ENCODE measurements at places on chromosomes 12 and 14.

- DNase-seq = no peak
Observed at GRCh38 chr12:89319606-89320005, 32.7 kb downstream of the DUSP6 start.

- DNase-seq = no peak
Observed at GRCh38 chr14:88243946-88244345, 79.1 kb downstream of the KCNK10 start.

DNA sequence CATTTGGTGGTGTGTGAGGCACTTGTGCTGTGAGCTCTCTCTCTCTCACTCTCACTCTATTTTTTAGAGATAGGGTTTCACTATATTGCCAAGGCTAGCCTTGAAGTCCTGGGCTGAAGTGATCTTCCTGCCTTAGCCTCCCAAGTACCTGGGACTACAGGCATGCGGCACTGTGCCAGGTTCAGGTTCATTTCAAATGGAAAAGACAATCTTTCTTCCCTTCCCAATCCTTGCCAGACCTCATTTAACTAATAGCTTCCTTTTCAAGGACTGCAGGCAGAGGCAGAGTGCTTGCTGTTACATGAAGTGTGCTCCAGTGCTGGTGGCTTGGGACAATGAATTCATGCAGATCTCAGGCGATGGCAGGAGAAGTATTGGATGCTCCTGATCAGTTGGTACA is 73.2 kb upstream of the BICD1 start:
- no peak for DNase-seq

- DNase-seq = no peak
Observed at GRCh38 chr14:24712374-24712773, 78.4 kb upstream of the GZMB start.

- no peak for DNase-seq
Observed at GRCh38 chr14:49306152-49306751, 279.9 kb downstream of the RPS29 start.

- no peak for DNase-seq
Observed at GRCh38 chr12:31306866-31307265, 19.1 kb downstream of the SINHCAF start.

GRCh38 chr14:60328583-60328982 is 79.6 kb downstream of the PPM1A start:
- DNase-seq = no peak

DNA sequence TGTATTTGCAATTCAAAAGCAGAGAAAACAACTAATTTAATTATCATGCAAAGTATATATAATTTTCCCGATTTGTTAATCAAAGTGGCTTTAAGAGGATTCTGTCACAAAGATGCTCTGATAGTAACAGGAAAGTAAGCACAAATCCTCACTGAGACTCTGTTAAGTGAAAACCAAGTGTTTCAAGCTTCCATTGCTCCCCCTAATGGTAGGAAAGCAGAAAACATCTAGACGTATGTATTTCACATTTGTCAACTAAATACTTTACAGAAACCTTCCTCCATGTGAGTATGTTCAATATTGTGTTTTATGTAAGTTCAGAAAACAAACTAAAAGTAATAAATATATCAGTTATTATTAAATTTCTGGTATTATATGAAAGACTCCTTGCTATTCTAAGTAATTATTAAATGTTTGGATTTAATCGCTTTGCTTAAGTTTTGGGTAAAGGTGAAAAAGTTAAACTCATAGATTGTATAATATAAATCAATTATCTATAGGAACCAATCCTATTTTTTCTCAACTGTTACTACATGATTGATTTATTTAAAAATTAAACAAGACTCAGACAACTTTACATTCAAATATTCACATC is 1.5 kb upstream of the NTS start:
- DNase-seq = no peak

DNA sequence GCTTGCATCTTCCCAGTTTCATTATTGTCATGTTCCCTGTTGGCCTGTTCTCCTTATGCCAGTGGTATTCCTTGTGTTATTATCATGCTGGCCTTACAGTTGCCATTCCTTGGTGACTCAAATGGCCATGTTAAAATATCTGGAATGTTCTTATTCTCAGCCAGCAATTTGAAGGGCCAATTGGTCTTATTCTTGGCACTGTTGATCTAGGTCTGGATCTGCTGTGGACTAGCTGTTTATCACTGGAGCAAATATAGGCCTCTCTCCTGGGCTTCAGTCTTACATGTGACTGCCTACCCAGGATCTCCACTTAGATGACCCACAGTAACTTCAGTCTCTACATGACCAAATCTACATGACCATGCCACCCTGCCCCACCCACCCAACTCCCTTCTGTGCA is 5.4 kb downstream of the CIPC start:
- DNase-seq = no peak

Data from activated CD8-positive, alpha-beta memory T cell treated with anti-CD3 and anti-CD28 coated beads for 1 hour (primary cell).